CD4-positive, alpha-beta T cell treated with Interleukin-12 subunit alpha and Interleukin-12 subunit beta, for 1 hour (primary cell): ENCODE measurements at places on chromosomes 12 and 14.

GRCh38 chr12:91657032-91657431 is 474.4 kb upstream of the DCN start:
- no peak for DNase-seq

GRCh38 chr12:3170423-3171194 is 93.4 kb downstream of the TSPAN9 start:
- no peak for DNase-seq

DNA sequence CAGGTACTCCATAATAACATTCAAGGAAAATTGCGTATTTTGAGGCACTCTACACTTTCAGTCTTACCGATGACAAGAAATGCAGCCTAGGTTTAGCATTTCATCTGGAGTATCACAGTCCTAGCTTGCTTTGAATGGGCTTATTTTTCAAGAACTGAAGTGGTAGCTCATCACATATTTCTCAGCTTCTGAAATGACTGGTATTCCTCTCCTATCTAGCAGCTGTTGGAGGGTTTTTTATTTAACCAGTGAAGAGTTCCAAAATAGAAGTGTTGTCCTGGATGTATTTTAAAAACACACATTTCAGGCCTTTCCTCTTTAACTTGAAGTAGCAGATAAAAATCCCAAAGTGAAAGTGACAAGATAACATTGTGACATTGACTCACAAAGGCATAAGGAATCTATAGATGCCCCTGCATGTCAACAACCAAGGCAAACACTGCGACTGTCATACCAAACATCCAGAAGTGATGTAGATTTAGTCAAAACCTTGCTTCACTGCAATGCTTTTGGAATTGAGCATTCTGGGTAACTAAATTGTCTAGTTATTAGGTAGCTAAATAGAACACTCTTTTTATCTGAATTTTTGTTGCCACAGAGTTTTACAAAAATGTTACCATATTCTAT is 182.2 kb upstream of the FBXO33 start:
- no peak for DNase-seq

DNA sequence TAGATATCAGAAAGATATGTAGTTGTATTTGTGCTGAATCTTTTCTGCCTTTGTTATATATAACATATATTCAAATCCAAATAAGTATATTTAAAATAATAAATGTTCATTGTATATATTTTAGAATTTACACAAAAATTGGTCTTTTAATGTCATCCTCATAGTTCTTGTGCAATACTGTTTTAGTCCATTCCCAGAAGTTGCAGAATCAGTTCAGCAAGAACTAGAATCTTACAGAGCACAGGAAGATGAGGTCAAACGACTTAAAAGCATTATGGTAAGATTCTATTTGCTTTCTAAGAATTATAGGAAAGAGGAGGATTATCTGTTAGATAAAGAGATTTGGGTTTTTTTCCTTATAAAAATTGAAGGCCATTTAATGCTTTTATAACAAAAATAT is 51.0 kb downstream of the SCFD1 start:
- no peak for DNase-seq

- DNase-seq: no peak
Measured at GRCh38 chr12:25236190-25236589, 14.5 kb downstream of the KRAS start.

DNA sequence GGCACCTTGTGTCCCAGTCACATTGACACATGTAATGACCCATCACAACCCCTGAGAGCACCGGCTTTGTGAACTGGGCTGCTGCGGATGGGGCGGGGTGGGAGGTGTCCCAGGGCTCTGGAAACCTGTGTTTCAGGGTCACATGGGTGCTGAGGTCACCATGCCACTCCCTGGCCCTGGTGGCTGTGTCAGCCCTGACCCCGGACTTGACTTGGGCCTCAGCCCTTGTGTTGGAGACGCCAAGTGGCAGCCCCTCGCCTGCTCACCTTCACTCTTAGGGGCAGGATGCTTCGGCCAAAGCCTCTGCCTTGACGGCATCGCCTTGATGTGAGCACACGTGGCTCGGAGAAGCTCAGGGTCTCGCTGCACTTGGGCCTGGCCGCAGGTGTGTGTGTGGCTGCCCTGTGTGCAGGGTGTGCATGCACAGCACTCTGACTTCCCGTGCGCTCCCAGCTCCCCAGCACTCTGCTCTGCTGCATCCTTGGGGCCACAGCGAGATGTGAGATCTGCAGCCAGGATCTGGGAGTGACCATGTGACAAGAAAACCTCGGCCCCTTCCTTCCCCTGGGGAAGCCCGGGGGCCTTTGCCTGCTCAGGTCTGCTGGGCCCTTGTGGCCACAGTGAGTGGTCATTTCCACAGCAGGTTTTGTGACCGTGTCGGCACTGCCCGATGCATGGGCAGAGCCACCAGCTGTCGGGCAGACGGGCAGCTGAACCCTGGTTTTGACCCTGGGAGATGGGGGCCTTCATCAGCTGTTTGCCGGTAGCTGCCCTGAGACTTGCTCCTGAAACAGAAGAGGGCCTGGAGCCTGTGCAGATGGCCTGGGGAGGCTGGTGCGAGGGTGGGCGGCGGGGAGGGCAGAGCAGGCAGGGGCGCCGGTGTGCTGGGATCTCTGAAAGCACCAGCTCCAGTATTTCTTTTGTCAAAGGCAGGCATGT is 167.4 kb downstream of the KIF26A start:
- DNase-seq: no peak

DNA sequence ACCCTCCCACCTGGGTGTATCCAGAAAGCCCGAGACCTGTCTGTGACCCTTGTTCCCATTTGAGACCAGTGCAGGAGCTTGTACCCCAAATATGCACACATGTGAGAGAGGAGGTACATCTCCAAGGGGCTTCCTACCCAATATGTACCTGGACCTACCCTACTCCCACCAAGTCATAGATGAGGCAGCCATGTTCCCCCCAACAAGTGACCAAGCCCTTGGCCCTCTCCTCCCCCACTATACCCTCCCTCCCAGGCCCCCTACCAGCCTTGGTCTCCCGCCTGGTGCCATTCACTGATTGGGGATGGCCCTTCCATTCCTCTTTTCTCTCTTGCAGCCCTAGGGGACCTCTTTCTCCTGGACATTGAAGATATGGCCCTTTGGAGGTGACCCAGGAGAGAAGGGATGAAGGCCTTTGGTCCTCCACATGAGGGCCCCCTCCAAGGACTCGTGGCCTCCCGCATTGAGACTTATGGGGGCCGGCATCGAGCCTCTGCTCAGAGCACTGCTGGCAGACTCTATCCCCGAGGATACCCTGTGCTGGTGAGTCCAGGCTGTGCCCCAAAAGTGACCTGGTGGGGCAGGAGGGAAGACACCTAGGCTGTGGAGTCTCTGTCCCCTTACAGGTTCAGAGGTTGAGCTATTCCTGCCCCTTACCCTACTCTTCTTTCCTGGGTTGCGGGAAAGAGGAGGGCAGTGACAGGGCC is 1.5 kb downstream of the PLEKHG6 start:
- no peak for DNase-seq

- no peak for DNase-seq
Measured at GRCh38 chr12:124512667-124513296, 54.6 kb downstream of the NCOR2 start.

GRCh38 chr14:65832431-65833266 is 420.1 kb downstream of the FUT8 start:
- no peak for DNase-seq

- no peak for DNase-seq
Measured at GRCh38 chr12:59559696-59560095, 36.1 kb upstream of the SLC16A7 start.

GRCh38 chr14:24634158-24634557 is at the start of gene GZMB:
Gene GZMB, minus strand, starts transcription at chr14:24634190. Its CDS starts 30 bp downstream, at chr14:24634160.
- peak; percentile 75 for DNase-seq

- DNase-seq: no peak
Measured at GRCh38 chr14:63404906-63405305, 86.2 kb upstream of the GPHB5 start.

DNA sequence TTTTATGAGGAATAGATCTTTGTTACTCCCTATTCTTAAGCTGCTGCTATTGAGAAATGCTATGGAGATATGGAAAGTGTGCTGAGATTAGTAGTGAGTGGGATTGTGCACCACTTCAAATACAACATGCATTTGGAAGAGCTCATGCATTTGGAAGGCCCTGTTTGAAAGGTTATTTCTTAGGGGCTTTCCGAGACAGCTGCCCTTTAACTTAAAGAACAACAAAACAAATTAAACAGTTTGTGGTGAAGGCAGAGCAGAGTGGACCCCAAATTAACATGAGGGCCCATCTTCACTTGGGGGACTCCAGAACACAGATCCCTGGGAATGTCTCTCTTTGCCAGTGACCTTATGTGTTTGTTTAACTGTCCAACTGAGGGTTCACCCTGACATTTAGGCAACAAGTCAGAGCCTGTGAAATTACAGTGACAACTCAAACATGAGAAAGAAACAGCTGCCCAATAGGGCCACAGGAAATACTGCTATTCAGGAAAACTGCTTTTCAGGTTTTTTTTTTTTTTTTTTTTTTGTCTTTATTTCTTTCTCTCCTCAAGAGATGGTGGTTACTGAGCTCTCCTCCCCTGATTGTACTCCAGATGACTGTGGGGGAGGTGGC is 41.4 kb upstream of the IGF1 start:
- DNase-seq: no peak

GRCh38 chr14:59936145-59936544 is 16.2 kb downstream of the LRRC9 start:
- DNase-seq: no peak

DNA sequence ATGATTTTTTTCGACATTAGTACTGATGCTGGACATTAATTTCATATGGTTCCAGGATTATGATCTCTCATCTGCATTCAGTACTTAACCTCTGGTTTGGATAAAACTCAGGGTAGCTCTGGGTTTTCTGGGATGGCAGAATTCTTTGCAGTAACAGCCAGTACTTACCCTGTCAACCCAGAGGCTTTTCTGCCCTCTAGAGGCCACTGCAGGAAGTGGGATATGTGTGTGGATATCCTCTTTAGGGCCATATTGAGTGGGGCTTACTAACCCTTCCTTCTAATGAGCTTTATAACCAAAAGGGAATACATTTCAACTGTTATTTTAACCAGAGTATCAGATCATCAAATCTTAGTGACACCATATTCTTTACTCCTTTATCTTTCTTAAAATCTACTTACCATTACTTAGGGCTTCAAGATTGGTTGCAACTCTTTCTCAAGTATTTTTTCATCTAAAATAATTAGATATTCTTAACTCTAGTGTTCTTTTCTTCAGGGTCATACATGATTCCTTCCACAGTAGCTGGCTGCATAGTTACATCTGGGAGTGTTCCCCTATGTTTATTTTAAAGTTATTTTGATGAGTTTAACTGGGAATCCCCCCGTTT is 488.0 kb upstream of the STXBP6 start:
- DNase-seq: no peak

DNA sequence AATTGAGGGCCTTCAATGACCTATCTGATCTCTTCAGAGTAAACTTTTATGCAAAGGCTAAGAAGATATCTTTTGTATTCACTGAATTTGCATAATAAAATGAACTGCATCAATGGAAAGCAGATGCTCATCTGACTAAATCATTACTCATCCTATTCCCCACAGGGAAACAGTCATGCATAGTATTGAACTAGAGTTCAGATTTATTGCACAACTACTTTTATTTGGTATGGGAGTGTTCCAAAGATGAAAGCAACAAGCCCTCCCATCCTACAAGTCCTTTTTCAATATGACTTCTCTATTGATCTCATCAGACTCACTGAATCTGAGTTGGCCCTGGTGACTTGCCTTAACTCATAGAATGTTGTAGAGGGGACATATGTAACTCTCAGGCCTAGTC is 159.8 kb downstream of the KITLG start:
- no peak for DNase-seq

GRCh38 chr12:21539797-21540196 is 13.7 kb downstream of the SPX start:
- DNase-seq: no peak

DNA sequence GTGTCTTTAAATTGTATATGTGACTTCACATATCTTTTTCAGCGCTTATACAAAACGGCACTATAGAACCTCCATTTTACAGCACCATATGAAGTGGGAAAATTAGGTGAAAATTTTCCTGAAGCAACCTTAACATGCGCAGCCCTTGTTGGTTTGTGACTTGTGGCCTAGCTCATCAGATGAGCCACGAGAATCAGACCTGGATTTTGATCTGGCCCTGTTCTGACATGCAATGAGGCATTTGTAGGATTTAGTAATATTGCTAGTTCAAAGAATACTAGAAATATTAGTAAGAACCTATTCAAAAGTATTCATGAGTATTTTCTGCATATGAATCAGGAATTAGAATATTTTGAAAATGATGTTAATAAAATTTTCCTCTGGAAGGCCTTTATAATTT is 2.9 kb downstream of the CDKN1B start:
- DNase-seq: no peak

GRCh38 chr14:32470161-32470715 is 141.1 kb downstream of the AKAP6 start:
- no peak for DNase-seq

GRCh38 chr14:44453433-44454171 is 53.5 kb downstream of the FSCB start:
- DNase-seq: no peak

DNA sequence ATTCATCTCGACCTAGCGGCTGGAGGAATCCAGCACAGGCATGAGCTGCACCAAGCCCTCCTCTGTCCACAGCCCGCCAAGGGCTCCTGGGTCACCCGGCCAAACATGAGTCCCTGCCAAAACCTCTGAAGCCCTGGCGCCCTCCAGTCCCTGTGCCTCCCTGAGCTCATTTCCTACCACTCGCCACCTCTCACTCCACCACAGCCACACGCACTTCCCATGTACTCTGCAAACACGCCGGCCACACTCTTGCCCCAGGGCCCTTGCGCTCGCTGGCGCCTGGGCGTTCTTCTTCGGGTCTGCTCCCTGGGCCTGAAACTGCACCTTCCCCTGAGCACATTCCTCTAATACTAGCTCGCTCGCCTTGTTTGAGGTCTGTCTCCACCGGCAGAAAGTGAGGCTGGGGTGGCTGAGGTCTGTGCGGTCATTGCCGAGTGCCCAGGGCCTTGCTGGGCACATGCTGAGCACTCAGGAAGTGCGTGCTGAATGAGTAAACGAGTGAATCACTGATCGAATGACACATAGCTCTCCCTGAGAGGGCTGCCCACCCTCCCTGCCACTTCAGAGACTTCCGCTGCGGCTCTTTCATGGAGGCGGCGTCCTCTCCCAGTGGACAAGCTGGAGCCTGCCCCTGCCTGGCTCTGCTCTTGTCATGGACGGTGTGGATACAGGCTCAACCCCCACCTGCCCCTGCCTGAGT is 33.7 kb upstream of the DLK1 start:
- DNase-seq: no peak

DNA sequence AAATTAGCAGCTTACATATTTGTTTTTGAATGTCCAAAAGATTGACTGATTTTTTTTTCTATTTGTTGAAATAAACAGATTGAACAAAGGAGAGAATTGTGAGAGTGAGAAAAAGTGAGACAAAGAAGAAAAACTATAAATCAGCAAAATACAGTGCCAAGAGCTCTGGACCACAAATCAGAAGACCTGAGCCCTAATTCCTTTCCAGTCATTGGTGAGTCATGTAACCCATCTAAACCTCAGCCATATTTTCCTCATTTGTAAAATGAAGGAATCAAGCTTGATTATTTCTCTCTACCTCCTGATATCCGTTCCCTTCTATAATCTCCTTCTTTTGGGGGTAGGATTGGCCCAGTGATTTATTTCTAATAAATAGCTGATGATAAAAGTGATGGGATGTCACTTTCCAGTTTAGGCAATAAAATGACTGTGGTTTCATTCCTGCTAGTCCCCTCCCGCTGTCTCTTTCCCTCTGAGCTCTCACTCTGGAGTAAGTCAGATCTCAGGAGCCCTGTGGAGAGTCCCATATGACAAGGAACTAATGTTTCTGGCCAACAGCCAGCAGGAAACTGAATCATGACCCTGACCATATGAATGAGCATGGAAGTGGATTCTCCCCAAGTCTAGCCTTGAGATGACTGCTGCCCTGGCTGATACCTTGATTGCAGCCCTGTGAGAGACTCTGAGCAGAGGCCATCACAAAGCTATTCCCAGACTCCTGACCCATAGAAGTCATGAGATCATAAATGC is 218.9 kb downstream of the ACSS3 start:
- no peak for DNase-seq
